Kidney (tissue), 22 donors: ENCODE measurements at places on chromosomes 3 and 15. TPM values are rescaled to one million over a fixed set of nuclear protein-coding genes. Genes with fewer than 3 reads are reported as not detected.

- H3K4me3 ChIP-seq: no peak overlapping the region
- H3K27me3 ChIP-seq: no peaks in the 10 kb centered on the region
- DNase-seq: no peak
- no peak overlapping the region for H3K27ac ChIP-seq
- no peaks in the 10 kb centered on the region for H3K4me1 ChIP-seq
These were observed 193.4 kb upstream of the SEMA6D start for GRCh38 chr15:47523681-47524475.

GRCh38 chr3:148924562-148924961, 59.5 kb downstream of the CPA3 start:
- DNase-seq: no peak
- H3K36me3 ChIP-seq: no peaks in the 10 kb centered on the region
- H3K4me1 ChIP-seq: no peaks in the 10 kb centered on the region
- no peaks in the 10 kb centered on the region for H3K27me3 ChIP-seq

DNA sequence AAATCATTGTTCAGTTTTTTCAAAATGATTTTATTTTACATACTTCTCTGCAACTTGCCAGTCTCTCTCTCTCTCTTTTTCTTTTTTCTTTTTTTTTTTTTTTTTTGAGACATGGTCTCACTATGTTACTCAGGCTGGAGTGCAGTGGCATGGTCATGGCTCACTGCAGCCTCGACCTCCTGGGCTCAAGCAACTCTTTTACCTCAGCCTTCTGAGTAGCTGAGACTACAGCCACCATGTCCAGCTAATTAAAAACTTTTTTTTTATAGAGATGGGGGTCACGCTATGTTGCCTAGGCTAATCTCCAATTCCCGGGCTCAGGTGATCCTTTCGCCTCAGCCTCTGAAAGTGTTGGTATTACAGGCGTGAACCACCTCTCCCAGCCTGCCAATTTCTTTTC, 12.1 kb upstream of the ARID3B start:
- no peak overlapping the region for H3K4me3 ChIP-seq
- H3K4me1 ChIP-seq: no peaks in the 10 kb centered on the region
- H3K36me3 ChIP-seq: no peaks in the 10 kb centered on the region
- H3K27ac ChIP-seq: no peak overlapping the region

GRCh38 chr15:39193611-39194010, 387.3 kb upstream of the THBS1 start:
- DNase-seq: no peak
- H3K36me3 ChIP-seq: no peaks in the 10 kb centered on the region
- H3K4me3 ChIP-seq: no peak overlapping the region
- no peak overlapping the region for H3K27ac ChIP-seq
- no peaks in the 10 kb centered on the region for H3K27me3 ChIP-seq

- no peak for DNase-seq
- no peaks in the 10 kb centered on the region for H3K27me3 ChIP-seq
- H3K27ac ChIP-seq: no peak overlapping the region
- no peaks in the 10 kb centered on the region for H3K36me3 ChIP-seq
- peaks cover 22% of the 10 kb centered on the region for H3K4me1 ChIP-seq
These were observed 17.2 kb downstream of the TMOD3 start for GRCh38 chr15:51846463-51847230.

CASR gene
- total RNA-seq: 72.8 TPM
